ENCODE measurements at places on chromosomes 5 and 9.

GRCh38 chr5:67581203-67581602 is 384.6 kb upstream of the CD180 start:
- DNase-seq = no peak
- H3K27me3 ChIP-seq = no peaks in the 10 kb centered on the region
- H3K4me3 ChIP-seq = no peak overlapping the region
- no peak overlapping the region for H3K27ac ChIP-seq

GRCh38 chr9:12318732-12319685 is 374.2 kb upstream of the TYRP1 start:
- H3K27ac ChIP-seq = no peak overlapping the region
- H3K4me1 ChIP-seq = no peaks in the 10 kb centered on the region
- no peak overlapping the region for H3K4me3 ChIP-seq
- H3K36me3 ChIP-seq = no peaks in the 10 kb centered on the region
- DNase-seq = no peak

DNA sequence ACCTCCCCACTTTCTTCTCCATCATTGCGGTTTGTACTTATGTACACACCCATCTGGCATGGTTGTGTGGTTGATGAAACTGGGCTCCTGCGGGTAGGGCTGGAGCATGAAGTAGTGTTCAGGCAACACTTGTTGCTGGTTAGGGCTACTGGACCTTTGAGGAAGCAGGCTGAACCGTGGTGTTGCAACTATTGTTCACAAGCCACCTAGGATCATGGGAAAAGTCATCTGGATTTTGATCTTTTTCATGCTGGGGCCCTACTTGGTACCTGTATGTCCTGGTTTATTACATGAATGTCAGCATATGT is 40.1 kb upstream of the TIFAB start:
- peaks cover 13% of the 10 kb centered on the region for H3K27me3 ChIP-seq
- no peaks in the 10 kb centered on the region for H3K4me1 ChIP-seq
- H3K27ac ChIP-seq = no peak overlapping the region

GRCh38 chr9:109031241-109031640 is 17.9 kb upstream of the CTNNAL1 start:
- DNase-seq = no peak
- H3K4me3 ChIP-seq = no peak overlapping the region
- H3K27me3 ChIP-seq = no peaks in the 10 kb centered on the region
- H3K36me3 ChIP-seq = peaks cover 41% of the 10 kb centered on the region
- H3K27ac ChIP-seq = no peak overlapping the region

GRCh38 chr5:76216748-76217147 is 133.6 kb downstream of the SV2C start:
- no peaks in the 10 kb centered on the region for H3K4me1 ChIP-seq
- no peak overlapping the region for H3K4me3 ChIP-seq
- H3K27ac ChIP-seq = no peak overlapping the region
- DNase-seq = no peak

DNA sequence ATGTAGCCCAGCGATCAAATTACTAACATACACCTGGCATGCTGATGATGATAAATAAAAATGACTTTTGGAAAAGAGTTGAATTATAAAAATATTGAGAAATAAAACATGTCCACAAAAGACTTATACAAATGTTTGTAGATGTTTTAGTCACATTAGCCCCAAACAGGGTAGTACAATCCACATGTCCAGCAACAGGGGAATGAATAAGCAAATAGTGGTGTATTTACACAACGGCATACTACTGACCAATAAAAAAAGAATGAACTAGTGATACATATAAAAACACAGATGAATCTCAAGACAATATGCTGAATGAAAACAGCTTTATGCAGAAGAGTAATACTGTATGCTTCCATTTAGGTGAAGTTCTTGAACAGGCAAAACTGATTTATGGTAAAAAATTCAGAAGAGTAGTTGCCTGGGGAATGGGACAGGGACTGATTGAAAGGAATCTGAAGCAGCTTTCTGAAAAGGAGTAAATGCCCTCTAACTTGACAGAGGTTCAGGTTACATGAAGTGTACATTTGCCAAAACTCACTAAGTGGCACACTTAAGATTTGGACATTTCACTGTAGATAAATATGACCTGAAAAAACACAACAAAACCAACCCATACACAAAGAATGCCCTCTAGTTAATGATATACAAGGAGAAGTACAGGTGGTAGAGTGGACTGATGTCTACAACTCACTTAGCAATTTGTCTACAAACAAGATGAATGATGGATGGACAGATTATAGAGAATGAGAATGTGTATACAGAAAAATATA is 35.4 kb downstream of the ACTL7A start:
- DNase-seq = no peak
- peaks cover 44% of the 10 kb centered on the region for H3K36me3 ChIP-seq
- no peaks in the 10 kb centered on the region for H3K27me3 ChIP-seq
- no peak overlapping the region for H3K27ac ChIP-seq
- no peak overlapping the region for H3K4me3 ChIP-seq
- H3K4me1 ChIP-seq = no peaks in the 10 kb centered on the region
